Neural crest cell (in vitro differentiated cells): ENCODE measurements at places on chromosomes 1 and 21. TPM values are rescaled to one million over a fixed set of nuclear protein-coding genes. Genes with fewer than 3 reads are reported as not detected.

Gene SPRR1A
- total RNA-seq, result not detected in 2 replicates

- DNase-seq, result no peak
Measured at GRCh38 chr1:52119301-52120079, 22.4 kb upstream of the ZFYVE9 start.

DNA sequence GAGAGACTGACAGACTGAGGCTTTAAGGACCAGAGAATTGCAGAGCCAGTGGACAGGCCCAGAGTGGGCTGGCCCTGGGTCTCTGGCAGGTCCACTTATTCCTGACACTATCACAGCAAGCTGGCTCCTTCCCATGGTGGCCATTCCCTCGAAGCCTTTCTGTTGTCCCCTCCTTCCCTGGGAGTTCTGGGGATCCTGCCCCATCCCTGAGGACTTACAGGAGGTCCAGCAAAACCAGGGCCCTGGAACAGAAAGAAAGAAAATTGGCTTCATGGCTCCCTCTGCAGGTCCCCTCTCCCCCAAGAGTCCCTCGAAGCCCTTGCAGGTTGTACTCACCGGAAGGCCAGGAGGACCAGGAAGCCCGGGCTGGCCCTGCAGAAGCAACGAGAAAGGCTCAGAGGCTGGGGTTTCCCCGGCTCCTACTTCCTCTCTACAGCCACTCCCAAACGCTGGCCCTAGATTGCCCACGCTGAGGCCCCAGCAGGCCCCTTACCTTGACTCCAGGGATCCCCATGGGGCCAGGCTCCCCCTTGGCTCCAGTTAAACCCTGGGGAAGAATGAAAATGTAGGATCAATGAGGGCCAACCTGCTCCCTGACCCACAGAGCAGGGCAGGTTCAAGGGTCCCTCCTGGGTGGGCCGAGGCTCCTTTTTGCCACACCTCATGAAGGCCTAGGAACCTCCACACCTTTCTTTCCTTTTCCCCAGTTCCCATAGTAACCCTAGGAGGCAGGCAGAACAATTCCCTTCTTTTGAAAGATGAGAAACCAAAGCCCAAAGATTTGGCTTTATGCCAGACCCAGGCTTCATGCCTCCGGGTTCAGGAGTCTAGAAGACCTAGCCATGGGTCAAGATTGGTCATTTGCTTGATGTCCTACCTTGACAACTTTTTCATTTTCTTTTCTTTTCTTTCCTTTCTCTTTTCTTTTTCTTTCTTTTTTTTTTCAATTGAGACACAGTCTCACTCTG, 4.6 kb downstream of the COL9A2 start:
- no peak for DNase-seq

DNA sequence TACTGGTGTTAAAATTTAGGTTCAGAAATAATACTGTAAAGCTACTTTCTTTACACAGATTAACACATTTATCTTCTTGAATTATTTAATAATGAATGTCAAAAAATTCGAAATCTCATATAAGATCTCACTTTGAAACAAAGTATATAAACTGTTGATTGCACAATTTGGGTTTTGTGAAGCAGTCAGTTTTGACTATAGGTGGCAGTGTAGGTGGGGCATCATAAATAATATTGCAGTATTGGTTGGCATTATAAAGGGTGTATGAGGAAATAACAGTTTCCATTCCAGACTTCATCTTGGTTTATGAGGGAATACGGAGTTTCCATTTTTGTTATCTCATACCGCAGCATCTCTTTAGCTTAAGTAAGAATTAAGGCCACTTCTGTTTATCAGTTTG, 49.9 kb downstream of the SUCO start:
- DNase-seq, result no peak

DNA sequence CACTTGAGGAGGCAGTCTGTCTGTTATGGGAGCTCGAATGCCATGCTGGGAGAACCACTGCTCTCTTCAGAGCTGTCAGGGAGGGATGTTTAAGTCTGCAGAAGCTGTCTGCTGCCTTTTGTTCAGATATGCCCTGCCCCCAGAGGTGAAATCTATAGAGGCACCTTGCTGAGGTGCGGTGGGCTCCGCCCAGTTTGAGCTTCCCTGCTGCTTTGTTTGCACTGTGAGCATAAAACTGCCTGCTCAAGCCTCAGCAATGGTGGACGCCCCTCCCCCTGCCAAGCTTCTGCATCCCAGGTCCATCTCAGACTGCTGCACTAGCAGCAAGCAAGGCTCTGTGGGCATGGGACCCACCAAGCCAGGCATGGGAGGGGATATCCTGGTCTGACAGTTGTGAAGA, 247.5 kb downstream of the LMX1A start:
- DNase-seq, result no peak

DNA sequence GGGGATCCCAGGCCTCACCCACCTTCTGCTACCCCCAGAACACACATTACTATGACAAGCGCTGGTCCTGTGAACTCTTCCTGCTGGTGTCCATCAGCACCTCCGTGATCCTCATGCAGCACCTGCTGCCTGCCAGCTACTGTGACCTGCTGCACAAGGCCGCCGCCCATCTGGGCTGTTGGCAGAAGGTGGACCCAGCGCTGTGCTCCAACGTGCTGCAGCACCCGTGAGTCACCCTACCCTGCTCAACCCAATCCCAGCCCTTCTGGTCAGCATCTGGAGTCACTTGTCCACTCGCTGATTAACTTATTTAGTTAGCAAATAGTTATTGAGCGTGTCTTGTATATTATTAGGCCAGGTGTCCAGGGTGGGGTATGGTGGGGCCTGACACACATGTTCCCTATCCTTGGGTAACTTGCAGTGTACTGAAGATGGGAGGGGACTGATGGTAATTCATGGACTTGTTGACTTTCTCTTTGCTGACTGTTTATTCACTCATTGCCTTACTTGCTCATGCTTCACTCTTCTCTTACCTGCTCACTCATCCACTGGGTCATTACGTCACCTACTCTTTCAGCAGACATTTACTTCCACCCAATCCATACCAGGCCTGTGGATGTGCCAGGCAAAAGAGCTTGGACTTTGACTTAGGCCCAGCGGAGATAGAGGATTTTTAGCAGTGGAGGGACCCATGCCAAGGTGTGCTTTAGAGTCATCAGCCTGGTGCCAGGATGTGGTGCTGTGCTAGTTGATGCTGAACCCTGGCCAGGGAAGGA, 12.9 kb upstream of the KPNA6 start:
- DNase-seq, result no peak

GRCh38 chr1:10615932-10616671, 141.4 kb downstream of the PEX14 start:
- no peak for DNase-seq

GRCh38 chr1:143699115-143699514, 272.7 kb downstream of the FAM72C start:
- no peak for DNase-seq
